Effector CD4-positive, alpha-beta T cell (primary cell): ENCODE measurements at places on chromosomes 3 and 15.
A peak's percentile ranks its signal among the peaks of the same experiment; 100 is the strongest.

DNA sequence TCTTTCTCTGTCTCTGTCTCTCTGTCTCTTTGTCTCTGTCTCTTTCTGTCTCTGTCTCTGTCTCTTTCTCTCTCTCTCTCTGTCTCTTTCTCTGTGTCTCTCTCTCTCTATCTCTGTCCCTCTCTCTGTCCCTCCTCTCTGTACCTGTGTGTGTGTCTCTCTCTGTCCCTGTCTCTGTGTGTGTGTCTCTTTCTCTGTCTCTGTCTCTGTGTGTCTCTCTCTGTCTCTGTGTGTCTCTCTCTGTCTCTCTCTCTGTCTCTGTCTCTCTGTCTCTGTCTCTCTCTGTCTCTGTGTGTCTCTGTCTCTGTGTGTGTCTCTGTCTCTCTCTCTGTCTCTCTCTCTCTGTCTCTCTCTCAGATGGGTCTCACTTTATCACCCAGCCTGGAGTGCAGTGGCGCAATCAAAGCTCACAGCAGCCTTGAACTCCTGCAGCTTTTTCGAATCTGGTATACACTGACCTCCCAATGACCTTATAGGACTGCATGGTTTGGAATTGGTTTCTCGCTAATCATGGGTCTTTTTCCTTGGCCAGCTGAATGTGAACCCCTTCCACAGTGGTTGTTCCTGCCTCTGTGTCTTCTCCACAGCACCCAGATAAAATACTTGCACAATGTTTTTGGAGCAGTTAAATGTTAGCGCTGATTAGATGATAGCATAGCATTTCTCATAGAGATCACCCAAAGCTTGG lies 102.6 kb upstream of the KLHL25 start:
- no peak for DNase-seq

DNA sequence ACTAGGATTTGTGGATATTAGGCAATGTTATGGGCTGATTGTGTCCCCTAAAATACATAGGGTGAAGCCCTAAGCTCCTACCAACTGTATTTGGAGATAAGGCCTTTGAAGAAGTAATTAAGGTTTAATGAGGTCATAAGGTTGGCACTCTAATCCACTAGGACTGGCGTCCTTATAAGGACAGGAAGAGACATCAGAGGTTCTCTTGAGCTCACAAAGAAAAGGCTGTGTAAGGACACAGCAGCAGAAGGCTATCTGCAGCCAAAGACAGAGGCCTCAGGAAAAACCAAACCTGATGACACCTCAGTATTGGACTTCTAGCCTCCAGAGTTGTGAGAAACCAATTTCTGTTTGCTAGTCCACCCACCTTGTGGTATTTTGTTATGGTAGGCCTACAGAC lies 416.7 kb downstream of the ZBTB20 start:
- DNase-seq = no peak

DNA sequence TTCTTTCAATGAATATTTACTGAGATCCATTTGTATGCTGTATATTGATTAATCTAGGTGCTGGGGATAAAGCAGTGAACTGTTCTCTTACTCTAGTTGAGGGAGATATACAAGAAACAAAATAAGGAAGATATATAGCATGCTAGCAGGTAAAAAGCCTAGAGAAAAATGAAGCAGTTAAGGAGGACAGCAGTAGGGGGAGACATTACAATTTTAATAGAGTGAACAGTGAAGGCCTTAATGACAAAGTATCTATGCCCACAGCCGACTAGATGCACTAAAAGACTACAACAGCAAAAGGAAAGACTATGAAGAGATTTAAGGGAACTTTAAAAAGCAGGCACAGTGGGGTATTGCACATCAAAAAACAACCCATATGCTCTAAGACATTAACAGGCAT lies 81.4 kb downstream of the XRN1 start:
- no peak for DNase-seq

DNA sequence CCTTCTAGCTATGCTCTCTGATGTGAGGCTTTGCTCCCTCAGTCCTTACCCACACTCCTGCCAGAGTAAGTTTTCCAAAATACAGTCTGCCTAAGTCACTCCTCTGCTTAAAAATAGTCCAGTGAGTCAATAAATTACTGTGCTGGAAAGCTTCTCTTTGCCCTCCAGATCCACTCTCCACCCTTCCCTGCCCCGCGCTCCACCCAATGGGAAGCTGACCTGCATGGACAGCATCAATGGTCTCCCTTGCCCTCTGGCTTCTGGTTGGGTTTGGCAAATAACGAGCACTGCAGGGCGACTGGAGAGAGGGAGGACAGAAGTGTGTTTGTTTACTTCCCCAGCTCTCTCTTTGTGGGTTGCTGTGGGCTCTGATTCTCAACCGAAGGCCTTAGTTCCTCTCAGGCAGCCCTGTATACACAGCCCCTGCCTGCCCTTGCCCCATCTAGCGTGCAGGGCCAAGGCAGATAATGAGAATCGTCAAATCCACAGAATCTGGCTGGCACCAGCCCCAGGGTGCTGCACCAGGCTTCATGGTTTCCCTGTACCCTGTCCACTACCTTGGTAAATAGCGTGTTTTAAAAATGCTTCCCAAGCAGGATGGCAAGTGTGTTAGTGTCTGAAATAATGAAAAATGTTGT lies 110.4 kb downstream of the ADAMTSL3 start:
- no peak for DNase-seq

DNA sequence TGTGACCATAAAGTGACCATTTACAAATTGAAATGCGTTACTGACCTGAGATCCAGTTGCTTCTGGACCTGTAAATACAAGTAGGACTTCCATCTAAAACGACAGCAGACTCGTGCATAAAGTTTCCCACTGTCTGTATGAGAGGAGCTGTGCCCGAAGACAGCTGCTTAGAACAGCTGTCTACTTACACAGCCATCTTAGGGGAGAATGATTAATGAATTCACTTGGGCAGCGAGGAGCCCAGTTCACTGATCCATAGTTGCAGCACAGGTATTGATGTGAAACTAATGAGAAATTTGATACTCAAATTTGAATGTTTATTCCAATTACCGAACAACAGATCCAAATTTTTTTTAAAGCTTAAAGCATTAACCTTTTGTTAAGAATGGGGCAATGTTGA lies 748.1 kb downstream of the NR2F2 start:
- no peak for DNase-seq

- no peak for DNase-seq
These were observed 64.5 kb downstream of the GLDN start for GRCh38 chr15:51405693-51406523.

- DNase-seq = no peak
These were observed 29.6 kb upstream of the SELENOK start for GRCh38 chr3:53921296-53921695.

DNA sequence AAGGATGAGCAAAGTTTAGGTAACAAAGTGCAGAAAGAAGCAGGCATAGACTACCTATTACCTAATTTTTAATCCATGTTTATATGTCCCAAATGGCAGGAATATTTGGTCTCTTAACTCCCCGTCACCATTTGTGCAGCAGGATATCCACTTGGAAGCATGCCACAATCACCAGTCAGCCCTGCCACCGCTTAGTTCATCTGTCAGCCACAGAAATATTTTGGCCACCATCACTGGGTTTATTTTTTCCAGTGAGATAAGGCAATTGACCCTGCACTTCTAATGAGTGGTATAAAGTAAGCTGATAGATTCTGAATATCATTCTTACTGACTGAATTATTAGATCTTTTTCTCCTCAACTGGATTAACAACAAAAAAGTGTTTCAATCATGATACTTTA lies 152.9 kb upstream of the SOX2 start:
- no peak for DNase-seq

- no peak for DNase-seq
These were observed 29.0 kb upstream of the TIMP4 start for GRCh38 chr3:12187448-12188327.

- DNase-seq = no peak
These were observed 16.9 kb downstream of the TGFBR2 start for GRCh38 chr3:30623351-30623750.

GRCh38 chr15:90799639-90800170 lies 68.7 kb upstream of the FURIN start:
- DNase-seq = no peak

DNA sequence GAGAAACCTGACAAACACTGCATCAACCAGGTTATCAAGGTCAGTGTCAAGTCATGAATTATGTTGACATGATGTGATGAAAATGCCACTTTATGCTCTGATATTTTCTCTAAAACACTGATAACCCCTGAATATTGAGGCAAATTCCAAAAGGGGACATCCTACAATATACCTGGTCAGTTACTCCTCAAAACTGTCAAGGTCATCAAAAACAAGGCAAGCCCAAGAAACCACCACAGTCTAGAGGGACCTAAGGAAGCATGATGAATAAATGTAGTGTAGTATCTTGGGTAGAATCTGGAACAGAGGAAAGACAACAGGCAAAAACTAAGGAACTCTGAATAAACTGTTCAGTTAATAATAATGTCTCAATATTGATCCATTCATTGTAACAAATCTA lies 275.3 kb upstream of the THRB start:
- no peak for DNase-seq

- peak; percentile 98 for DNase-seq
These were observed at the start of gene RPUSD3 for GRCh38 chr3:9843715-9844438. TSS of gene RPUSD3 (minus strand) at chr3:9844008. CDS start at chr3:9843990, 18 bp downstream.

- DNase-seq = no peak
These were observed 477.8 kb downstream of the MAGI1 start for GRCh38 chr3:65560901-65561300.

DNA sequence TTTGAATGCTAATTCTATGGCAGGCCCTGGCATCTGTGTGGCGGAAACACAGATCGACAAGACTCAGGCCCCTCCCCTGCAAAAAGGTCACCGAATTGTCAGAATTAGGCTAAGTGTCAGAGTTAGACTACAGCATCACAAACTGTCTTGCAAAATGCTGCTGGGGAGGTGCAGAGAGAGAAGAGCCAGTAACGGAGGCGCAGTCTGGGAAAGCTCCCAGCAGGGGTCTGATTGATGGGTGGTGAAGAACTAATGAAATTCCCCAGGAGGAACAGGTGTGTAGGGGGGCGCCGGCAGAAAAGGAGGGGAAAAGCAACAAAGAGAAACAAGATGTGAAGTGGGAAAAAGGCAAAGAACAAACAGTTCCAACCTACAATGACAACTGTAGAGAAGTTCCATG lies 72.7 kb upstream of the TAMM41 start:
- no peak for DNase-seq

DNA sequence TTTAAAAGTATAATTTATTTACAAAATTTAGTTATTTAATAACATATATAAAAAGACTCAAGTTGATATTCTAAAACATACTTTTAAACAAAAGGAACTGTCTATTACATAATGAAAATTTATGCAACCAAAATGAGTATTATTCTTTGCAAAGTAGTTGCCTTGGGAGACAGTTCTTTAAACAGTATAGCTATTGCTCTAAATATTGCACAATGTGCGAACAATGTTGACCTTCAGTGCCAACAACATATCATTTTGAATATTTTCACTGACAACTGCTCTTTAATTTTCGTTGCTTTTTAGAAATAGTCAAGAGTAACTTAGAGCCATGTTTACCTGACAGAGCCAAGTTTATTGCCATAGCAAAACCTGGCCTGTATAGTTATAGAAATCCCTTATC lies 124.9 kb downstream of the ZBTB20 start:
- no peak for DNase-seq

GRCh38 chr3:193680220-193680619 lies 87.2 kb downstream of the OPA1 start:
- DNase-seq = no peak

DNA sequence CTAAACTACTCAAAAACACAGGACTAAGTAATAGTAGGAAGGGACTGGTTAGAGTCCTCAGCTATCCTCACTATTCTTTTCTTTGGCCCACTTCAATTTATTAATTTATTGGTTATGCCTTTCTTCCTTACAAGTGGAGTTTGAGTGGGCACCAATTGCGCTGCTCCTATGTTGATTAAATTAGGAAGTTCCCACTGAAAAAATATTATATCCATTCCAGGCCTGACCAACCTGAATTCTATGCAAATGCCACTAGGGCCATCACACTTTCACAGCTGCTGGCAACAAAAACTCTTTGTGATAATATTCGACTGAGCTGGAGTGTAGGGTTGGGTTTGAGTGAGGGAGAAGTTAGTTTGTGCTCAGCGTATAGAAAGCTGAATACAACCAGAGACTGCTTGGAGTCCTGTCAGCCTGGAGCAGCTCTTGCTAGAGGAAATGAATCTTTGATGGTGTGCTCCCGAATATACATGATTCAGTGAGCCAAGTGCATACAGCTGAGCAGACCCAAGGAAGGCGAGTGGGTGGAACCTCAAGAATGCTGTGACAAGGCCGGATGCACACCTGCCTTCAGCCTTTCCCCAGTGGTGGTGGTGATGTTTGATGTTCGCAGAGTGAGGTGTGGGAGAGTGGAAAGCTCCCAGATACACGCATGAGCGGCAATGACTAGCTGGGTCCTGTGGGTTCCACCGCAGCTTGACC lies 1.5 kb downstream of the ARHGEF3 start:
- DNase-seq = peak; percentile 65

DNA sequence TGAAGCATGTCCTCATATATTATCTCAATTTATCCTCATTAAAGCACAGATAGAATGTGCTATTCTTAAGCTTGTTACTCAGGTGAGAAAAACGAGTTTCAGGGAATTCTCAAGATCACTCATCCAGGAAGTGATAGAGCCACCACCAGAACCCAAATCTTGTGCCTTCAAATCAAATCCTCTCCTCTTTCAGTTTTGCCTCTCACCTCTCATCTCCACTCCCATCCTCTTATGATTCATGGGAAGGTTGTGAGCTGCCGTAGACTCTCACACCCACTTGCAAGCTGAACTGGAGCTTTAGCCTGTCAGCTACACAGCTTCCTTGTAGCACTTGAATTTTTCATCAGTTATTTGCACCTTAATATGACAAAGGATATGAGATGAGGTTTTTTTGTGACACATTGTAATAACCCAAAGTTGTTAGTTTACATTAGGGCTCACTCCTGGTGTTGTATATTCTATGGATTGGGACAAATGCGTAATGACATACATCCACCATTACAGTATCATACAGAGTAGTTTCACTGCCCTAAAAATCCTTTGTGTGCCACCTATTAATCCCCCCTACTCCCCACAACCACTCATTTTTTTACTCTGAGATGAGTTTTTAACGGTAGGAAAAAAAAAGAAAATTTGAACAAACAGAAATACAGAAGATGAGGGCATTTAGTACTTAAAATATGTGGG lies 25.7 kb downstream of the GPR15 start:
- DNase-seq = no peak

GRCh38 chr15:60790641-60791040 lies 311.7 kb upstream of the ICE2 start:
- no peak for DNase-seq

DNA sequence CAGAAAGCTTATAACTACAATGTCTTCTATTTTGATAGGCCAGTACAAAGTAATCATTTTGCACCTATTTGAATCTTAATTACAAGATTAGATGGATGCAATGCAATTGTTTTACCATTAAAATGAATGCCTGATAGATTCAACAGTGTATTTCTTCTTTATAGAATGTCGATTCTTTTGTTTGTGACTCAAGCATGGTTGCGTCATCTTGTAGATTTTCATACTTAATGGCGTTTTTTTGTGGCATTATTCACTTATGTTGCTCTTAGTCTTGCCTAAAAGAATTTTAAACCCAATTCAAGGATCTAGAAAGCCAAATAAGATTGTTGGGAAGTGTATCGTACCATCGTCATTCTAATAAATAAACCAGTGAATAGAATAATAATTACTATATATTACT lies 21.4 kb downstream of the ZBTB38 start:
- DNase-seq = no peak
